T-cell (primary cell): ENCODE measurements at places on chromosomes 16 and 17.

GRCh38 chr16:53839150-53839549 lies 135.2 kb downstream of the FTO start:
- H3K4me1 ChIP-seq: no peaks in the 10 kb centered on the region
- H3K36me3 ChIP-seq: peaks cover 4% of the 10 kb centered on the region
- H3K27me3 ChIP-seq: no peaks in the 10 kb centered on the region

DNA sequence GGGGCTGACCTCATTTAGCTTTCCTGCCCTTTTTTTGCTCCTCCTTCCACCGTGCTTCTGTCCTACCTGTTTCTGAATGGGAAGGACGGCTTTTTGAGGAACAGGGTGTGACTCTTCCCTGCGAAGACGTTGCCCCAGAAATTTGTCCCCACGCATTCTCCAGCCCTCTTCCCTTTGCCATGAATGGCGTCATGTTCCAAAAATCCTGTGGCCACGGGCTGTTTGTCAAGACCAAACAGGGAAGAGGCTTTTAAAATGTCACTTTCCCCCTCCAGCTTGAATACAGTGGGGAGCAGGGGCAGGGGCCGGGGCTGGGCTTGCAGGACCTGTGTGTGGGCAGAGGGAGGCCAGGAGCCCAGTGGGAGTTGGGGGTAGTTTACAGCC lies 13.9 kb downstream of the MPRIP start:
- H3K4me3 ChIP-seq: no peak overlapping the region
- H3K36me3 ChIP-seq: no peaks in the 10 kb centered on the region
- H3K27me3 ChIP-seq: no peaks in the 10 kb centered on the region
- peaks cover 4% of the 10 kb centered on the region for H3K4me1 ChIP-seq
- DNase-seq: no peak

DNA sequence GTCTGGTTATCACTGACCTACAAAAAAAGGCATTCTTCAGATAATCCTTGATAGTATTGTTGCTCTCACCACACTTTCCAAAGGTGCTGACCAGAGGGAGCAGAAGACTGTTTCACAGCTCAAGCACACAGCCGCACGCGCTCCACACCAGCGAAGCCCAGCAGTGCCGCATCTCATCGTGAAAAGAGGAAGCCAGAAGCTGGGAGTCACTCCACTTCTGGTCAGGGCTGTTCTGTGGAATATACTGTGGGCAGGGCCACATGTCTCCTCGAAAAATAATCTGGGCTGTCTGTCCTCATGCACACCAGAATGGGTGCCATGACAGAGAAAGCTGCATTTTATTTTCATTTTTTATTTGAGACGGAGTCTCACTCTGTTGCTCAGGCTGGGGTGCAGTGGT lies 7.3 kb upstream of the PRSS36 start:
- no peak overlapping the region for H3K4me3 ChIP-seq
- no peaks in the 10 kb centered on the region for H3K36me3 ChIP-seq
- H3K4me1 ChIP-seq: no peaks in the 10 kb centered on the region
- DNase-seq: no peak
- peaks cover 10% of the 10 kb centered on the region for H3K27me3 ChIP-seq

GRCh38 chr16:84761448-84762368 lies 58.1 kb upstream of the CRISPLD2 start:
- H3K27ac ChIP-seq: no peak overlapping the region
- no peaks in the 10 kb centered on the region for H3K27me3 ChIP-seq
- H3K4me1 ChIP-seq: peaks cover 35% of the 10 kb centered on the region
- no peak for DNase-seq

- H3K27me3 ChIP-seq: no peaks in the 10 kb centered on the region
- no peak overlapping the region for H3K4me3 ChIP-seq
- no peaks in the 10 kb centered on the region for H3K4me1 ChIP-seq
- DNase-seq: no peak
- no peak overlapping the region for H3K27ac ChIP-seq
Measured at GRCh38 chr17:63809970-63810369, 17.3 kb upstream of the PSMC5 start.

GRCh38 chr17:3903051-3903825 lies 10.4 kb upstream of the CAMKK1 start:
- H3K27me3 ChIP-seq: peaks cover 14% of the 10 kb centered on the region
- H3K27ac ChIP-seq: no peak overlapping the region
- no peak for DNase-seq
- no peaks in the 10 kb centered on the region for H3K4me1 ChIP-seq
- H3K36me3 ChIP-seq: no peaks in the 10 kb centered on the region
- no peak overlapping the region for H3K4me3 ChIP-seq

- H3K27me3 ChIP-seq: peaks cover 22% of the 10 kb centered on the region
- no peak overlapping the region for H3K27ac ChIP-seq
- H3K36me3 ChIP-seq: no peaks in the 10 kb centered on the region
- H3K4me3 ChIP-seq: no peak overlapping the region
Measured at GRCh38 chr17:28959471-28959871, 8.2 kb upstream of the PHF12 start.

DNA sequence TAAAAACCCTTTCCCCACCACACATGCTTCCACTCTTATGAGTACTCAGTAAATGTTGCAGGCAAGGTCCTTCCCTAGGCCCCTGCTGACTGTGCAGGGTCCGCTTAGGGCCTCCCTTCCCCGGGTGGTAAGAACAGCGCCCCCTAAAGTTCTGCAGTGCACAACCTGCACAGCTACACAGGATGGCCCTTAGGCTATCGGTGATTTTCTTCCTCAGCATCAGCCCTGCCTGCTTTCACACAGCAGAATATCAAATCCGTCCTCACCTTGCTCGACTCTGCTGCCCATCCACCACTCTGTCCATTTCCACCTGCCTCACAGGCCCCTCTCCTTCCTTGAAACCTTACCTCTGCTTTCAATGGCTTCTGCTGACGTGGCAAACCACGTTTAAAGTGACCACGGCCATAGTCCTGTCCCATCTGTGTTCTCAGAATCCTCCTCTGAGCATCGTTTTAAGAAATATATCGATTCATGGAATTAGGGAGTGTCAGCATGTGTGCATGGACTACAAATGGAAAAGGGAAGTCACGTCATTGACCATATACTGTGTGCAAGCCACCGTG lies 51.4 kb upstream of the TMEM132E start:
- H3K27me3 ChIP-seq: peaks cover 3% of the 10 kb centered on the region
- DNase-seq: no peak
- H3K4me1 ChIP-seq: no peaks in the 10 kb centered on the region
- H3K4me3 ChIP-seq: no peak overlapping the region
- H3K36me3 ChIP-seq: no peaks in the 10 kb centered on the region

DNA sequence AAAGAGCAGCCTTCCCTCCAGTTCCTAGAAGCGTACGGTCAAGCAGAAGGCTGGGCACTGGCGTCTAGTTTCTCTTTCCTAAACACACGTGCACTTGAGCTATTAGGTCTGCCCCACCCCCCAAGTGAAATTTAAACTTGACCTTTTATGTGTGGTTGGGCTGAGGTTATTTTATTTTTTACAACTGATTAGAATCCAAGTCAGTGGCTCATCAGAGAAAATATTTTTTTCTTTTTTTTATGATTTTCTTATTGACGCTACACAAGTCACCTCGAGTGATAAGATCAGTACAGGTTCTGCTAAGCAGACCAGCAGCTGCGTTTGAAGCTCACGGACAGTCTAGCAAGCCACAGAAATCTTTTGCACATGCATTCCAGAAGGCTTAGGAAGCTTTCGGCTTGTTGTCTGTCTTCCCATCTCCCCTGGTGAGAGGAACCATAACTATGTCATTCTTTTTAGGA lies 95.1 kb downstream of the ZFHX3 start:
- no peaks in the 10 kb centered on the region for H3K36me3 ChIP-seq
- H3K27ac ChIP-seq: no peak overlapping the region
- DNase-seq: no peak

- H3K4me3 ChIP-seq: no peak overlapping the region
- DNase-seq: no peak
- H3K36me3 ChIP-seq: no peaks in the 10 kb centered on the region
- H3K27ac ChIP-seq: no peak overlapping the region
- H3K27me3 ChIP-seq: no peaks in the 10 kb centered on the region
Measured at GRCh38 chr16:11315510-11315909, 29.7 kb upstream of the RMI2 start.

DNA sequence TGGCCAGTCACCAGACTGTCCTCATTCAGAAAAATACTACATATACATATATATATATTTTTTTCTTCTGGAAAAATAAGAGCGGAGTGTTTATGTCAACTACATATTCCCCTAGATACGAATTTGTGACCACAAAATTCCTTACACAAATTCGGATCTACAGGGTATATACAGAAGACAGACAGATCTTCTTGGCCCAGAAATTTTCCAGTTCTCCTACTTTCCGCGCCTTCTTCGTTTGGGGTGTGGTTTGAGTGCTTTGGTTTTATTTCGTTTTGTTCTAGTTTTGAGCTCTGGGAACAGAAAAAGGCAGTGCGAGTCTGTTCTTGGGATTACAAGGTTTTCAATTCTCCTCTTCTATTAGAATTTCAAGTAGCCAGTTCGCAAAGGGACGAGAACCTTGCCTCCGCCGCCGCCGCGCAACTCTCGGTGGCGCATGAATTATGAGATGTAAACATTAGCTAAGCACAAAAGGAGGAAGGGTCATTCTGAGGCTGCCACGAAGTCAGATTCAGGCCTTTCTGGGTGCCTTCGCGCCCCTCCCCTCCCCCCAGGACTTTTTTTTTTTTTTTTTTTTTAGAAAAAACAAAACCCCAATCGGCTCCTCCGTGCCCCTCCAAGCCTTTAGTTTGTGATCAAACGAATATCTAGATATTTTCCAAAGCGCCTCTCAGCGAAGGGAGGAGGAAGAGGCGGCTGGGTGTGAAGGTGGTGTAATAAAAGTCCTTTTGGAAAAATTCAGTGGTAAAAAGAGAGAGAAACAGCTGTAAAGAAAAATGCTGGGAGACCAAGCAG lies 1.8 kb upstream of the HOXB4 start:
- H3K27me3 ChIP-seq: no peaks in the 10 kb centered on the region
- H3K4me1 ChIP-seq: peaks cover 8% of the 10 kb centered on the region
- DNase-seq: no peak
- no peaks in the 10 kb centered on the region for H3K36me3 ChIP-seq
- H3K4me3 ChIP-seq: no peak overlapping the region

DNA sequence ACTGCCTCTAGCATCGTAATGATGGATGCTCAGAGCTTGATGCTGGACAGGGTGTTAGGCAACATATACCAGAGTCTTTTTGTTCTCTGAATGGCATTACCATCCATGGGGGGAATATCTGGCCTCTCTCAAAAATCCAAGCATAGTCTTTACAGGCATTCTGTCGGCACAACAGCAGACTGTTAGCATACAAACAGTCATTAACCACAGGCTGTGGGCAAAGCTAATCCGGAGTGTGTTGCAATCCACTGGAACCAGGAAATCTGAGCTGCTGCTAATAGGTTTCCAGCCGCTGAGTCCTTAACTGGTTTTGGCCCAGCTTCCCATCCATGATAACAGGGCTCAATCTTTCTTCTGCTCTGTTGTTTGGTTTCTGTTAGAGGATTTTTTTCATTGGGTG lies 371.9 kb downstream of the HS3ST3B1 start:
- H3K27me3 ChIP-seq: no peaks in the 10 kb centered on the region
- no peak overlapping the region for H3K27ac ChIP-seq
- no peak overlapping the region for H3K4me3 ChIP-seq
- DNase-seq: no peak

DNA sequence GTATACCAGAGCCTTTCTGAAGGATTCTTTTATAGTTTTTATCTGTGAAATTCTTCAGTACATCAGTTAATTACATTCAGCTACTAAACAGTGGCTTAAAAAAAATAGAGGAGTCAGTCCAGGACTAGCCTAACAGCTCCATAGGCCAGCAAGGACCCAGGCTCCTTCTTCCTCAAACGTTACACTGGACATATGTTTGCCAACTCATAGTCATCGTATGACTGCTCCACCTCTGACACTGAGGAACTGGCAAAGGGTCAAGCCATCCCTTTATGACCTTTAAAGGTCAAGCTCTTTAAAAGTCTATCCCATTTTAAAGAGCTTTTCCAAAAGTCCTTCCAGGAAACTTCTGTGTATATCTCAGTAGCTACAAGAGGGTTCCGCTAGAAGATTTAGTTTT lies 36.6 kb downstream of the PHLPP2 start:
- no peaks in the 10 kb centered on the region for H3K27me3 ChIP-seq
- no peak for DNase-seq

DNA sequence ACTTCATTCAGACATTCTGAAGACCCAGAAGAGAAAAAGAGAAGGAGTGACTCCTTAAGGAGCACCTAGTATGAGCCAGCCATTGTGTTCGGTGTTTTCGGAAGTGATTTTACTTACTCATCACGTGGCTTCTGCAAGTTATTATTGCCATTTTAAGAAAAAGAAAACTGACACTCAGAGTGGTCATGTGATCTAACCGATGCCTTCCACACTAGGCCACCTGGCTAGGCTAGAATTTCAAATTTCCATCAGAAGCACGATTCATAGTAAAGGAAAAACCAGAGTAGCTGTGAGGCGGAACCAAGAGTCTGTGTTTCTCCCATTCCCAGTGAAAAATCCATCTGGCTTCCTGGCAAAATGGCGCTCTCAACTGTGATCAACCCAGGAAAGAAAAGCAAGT lies 32.0 kb downstream of the GTF3C1 start:
- H3K27ac ChIP-seq: no peak overlapping the region
- peaks cover 15% of the 10 kb centered on the region for H3K36me3 ChIP-seq
- no peak for DNase-seq
- no peaks in the 10 kb centered on the region for H3K27me3 ChIP-seq
- no peak overlapping the region for H3K4me3 ChIP-seq

DNA sequence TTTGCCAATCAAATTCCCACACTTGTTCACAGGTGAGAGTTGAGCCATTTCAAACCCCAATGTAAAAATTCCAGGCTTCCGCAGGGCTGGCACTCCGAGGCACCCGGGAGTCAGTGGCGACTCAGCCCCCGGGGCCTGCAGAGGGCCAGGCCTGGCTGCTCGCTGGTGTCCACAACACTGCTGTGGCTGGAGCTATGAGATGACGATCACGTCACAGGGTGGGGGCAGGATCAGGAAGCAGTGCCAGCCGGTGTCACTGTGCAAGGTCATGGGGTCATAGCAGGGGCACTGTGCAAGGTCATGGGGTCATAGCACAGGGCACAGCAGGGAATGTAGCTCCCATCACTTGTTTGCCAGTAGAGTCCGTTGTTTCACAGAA lies 7.8 kb downstream of the VPS4A start:
- no peaks in the 10 kb centered on the region for H3K4me1 ChIP-seq
- H3K27me3 ChIP-seq: no peaks in the 10 kb centered on the region
- no peak overlapping the region for H3K27ac ChIP-seq
- H3K4me3 ChIP-seq: no peak overlapping the region
- H3K36me3 ChIP-seq: peaks cover 91% of the 10 kb centered on the region
- DNase-seq: no peak

DNA sequence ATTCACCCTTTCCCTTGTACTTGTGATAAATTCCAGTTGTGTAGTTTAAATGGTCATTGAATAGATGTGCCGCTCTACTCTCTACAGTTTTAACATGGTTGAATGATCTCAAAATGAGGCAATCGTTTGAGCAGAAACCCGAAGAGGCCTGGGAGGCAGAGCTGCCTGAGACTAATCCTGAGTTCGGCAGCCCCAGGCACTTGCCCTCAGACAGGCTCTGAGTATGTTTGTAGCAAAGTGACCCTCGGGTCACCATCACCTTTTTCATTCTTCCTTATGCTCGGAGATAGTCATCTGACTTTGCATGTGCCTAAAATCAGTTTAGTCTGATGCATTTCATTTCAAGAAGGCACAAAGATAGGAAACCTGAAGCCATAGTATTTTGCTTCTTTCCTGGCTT lies 184.0 kb upstream of the RBFOX1 start:
- no peak overlapping the region for H3K27ac ChIP-seq
- no peak overlapping the region for H3K4me3 ChIP-seq
